ENCODE measurements at places on chromosomes 3 and 15.

GRCh38 chr3:136932978-136933772, 24.6 kb upstream of the IL20RB start:
- DNase-seq, result no peak

DNA sequence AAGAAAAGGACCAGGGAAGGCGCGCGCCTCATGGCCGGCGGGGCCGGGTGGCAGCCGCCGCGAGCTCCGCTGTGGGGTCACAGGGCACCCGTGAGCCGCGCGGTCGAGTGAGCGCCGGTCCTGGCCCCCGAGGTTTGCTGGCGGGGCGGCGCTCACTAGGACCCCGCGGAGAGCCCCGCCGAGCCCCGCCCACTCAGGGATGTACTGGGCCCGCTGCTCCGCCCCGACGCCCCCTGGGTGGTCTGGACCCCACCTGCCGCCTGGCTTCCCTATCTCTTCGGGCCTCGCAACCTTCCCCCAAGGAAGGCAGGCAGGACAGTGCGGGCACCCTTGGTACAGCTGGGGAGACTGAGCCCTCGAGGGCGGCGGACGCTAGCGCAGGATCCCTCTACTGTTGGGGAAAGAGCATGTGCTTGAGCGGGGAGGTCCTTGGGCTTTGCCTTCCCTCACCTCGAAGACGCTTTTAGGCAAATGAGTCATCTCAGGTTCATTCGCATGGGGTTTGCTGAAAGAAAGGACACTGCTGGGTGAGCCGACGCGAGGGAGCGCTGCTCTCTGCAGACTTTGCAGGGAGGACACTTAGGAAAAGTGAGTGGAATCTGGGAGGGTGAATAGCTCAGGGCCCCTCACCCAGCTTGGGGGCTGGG, at the start of gene CHRNB4:
Gene CHRNB4, minus strand, starts transcription at position 109 of the 647 bp plus-strand sequence. Its CDS starts 77 bp downstream, at position 32.
- DNase-seq, result no peak

GRCh38 chr3:129417326-129417725, 11.1 kb downstream of the EFCAB12 start:
- DNase-seq, result no peak

GRCh38 chr3:100402891-100403290, 1.6 kb downstream of the LNP1 start:
- no peak for DNase-seq

- no peak for DNase-seq
Observed at GRCh38 chr3:179265092-179265491, 14.2 kb upstream of the KCNMB3 start.

Data from activated T-helper 1 cell treated with Interleukin-2 at 50 U/mL for 16 hours (primary cell).